ENCODE measurements at places on chromosomes 2 and 18.

DNA sequence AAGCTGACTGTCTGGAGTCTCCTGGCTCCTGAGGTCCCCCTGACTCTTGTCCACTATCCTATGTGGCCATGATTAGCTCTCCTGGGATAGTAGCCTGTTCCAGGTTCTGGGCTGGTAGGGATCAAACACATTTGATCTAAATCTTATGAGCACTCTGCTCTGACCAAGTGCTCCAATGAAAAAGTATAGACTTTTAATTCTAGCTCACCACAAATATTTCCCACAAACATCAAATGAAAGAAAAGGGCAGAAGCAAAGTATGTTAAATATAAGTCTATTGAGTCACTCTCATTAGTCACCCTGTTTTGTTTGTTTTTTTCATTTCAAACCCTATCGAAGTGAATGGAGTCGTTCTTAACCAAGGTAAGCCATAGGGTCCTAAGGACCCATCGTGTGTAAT lies 39.7 kb upstream of the NEDD4L start:
- DNase-seq, result no peak

DNA sequence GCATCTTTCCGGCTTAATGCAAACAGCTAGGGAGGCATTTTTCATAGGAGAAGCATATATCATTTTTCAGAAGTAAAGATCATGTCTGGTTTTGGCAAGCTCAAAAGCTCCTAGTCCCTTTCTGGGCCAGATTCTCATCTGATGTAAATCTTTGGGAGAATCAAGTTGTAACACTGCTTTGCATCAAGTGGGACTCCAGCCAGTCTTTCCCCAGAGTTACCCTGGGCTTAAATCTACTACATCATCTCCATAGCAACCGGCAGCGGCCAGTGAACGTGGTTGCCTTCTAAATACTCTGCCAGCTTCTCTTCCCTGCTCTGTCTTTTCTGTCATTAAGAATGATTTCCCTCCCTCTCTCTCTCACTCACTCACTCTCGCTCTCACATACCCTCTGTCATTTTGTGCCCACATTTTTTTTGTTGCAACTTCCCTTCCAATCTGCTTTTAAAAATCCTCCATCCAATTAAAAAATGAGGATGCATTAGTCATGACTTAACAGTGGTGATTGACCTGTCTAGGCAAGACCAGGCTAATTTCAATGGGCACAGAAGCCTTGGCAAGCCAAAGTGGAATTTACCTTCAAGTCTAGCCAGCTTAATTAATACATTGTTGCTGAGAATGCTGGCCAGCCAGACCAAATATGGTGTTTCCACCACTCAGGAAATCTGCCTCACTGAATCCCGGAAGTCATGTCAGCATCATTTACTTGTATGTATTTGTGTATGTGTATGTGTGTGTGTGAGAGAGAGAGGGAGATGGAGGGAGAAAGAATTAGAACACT lies 93.0 kb downstream of the NRP2 start:
- DNase-seq, result no peak

- no peak for DNase-seq
Observed at GRCh38 chr2:118841828-118842461, 5.5 kb downstream of the EN1 start.

GRCh38 chr2:232292395-232293154 lies 86.0 kb upstream of the ALPP start:
- peak; percentile 39 for DNase-seq

GRCh38 chr18:577643-578375 lies 2.4 kb upstream of the CETN1 start:
- no peak for DNase-seq

DNA sequence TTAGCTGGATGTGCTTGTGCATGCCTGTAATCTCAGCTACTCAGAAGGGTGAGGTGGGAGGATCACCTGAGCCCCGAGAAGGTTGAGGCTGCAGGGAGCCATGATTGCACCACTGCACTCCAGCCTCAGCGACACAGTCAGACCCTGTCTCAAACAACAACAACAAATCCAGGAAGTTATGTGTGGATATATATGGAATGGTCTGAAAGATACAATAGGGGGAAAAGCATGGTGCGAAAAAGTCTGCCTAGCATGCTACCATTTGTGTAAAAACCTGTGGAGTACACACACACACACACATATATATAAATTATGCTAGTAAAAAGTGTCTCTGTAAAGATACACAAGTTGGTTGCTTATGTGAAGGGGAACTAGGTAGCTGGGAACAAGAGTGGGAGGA lies 6.9 kb upstream of the HOXD1 start:
- no peak for DNase-seq

- DNase-seq, result no peak
Observed at GRCh38 chr2:56182420-56182819, 1.4 kb upstream of the CCDC85A start.

DNA sequence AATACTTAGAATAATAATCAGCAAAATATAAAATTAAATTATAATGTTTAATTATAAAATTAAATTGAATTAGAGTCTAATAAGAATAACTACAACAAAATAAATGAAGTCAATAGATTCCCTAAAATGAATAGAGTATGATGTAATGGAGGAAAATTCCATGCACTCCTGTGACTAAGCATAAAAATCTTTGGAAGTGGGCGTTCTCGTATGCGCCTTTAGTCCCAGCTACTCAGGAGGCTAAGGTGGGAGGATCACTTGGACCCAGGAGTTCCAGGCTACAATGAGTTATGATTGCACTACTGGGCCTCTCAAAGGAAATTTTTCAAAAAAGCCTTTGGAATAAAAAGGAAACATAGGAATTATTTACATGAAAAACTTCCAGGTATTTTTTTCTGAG lies 955.4 kb upstream of the POU3F3 start:
- no peak for DNase-seq

DNA sequence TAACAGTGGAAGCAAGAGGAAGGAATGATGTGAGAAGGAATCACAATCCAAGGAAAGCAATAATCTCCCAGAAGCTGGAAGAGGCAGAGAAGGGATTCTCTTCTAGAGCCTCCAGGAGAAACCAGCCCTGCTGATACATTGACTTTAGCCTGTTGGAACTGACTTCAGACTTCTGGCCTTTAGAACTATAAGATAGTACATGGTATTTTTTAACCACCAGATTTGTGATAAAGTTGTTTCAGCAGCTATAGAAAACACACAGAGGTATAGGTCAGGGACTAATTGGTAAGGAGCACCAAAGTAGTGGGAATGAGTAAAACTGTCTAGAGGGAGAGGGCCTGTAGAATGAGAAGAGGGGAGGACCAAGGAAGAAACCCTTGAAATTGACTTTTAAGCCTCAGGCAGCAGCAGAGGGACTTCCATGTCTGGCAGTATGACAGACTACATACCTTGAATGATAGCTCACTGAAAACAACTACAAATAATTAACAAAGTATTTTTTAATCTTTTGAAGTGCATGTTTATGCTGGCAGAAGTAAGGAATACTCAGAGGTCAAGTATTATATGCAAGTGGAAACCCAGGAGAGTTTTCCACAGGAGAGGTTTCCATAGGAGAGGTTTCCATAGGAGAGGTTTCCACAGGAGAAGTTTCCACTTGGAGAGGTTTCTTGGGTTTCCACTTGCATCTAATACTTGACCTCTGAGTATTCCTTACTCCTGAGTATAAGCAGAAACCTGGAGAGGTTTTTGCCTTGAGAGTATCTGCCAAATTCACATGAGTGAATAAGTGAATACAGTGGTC lies 33.8 kb upstream of the TMEM17 start:
- DNase-seq, result no peak

- DNase-seq, result no peak
Observed at GRCh38 chr2:122636097-122636496, 880.6 kb downstream of the TSN start.

- DNase-seq, result no peak
Observed at GRCh38 chr2:43001055-43001378, 208.6 kb upstream of the HAAO start.

DNA sequence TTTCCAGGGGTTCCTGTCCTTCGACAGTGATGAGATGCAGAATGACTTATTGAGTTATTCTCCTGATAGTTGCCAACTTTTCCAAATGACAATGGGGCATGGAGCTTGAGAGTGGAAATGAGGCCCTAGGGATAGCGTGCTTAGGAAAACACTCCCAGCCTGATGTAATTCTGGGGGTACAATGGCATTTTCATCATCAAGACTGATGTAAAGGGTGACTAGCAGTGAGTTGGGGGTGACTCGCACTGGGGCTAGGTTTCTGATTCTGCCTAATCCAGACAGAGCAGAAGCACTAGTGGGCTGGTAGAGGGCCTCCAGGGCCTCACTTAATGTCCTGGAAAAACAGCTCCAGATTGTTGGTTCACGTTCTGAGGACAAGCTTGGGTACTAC lies 34.0 kb upstream of the IL37 start:
- DNase-seq, result no peak

- DNase-seq, result no peak
Observed at GRCh38 chr2:219306047-219306446, 3.2 kb downstream of the PTPRN start.

GRCh38 chr2:43637030-43637803 lies at the start of gene PLEKHH2:
TSS of gene PLEKHH2 (plus strand) at chr2:43637260. CDS start at chr2:43644674, 7,414 bp downstream.
- DNase-seq, result peak; percentile 81

DNA sequence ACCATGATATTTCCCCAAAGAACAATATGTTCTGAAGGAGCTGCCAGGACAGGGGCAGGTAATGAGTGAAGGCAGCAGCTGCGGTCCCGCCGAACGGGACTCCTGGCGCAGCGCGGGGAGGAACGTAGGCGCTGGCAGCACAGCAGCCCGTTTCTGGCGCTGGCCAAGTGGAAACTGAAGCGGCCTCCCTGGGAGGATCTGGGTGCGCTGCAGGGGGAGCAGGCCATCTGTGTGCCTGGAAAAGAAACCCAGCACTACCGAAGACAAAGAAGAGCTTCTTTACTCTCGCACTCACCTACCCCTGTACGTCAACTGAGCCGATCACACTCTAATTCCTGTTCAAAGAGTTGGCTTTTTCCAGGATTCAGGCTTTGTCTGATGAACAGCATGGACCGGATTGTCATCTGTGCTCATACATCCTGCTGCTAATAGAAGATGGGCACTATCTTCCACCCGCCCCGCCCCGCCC lies 11.8 kb downstream of the G6PC2 start:
- no peak for DNase-seq

Data from T-helper 2 cell (primary cell).